ENCODE measurements at places on chromosomes 13 and 19.

- peak; percentile 20 for DNase-seq
Measured at GRCh38 chr19:38433268-38433733, at the start of gene RYR1. RYR1 (plus strand) TSS chr19:38433691; CDS start chr19:38433830, 139 bp downstream.

GRCh38 chr19:37989855-37990254 lies 82.8 kb downstream of the SIPA1L3 start:
- DNase-seq, result no peak

DNA sequence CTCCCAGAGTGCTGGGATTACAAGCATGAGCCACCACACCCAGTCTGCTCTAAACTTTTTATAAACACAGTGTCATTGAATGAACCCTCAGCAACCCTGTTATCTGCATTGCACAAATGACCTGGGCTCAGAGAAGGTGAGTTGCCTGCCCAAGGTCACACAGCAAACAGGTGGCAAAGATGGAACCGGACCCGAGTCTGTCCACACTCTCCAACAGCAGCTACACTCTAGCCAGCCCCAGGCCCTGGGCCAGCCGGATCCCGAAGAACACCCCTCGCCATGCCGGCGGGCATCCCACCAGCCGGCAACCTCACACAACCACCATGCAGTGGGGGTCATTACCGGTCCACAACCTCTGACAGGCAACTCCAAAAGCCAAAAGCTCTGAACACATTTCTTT lies 14.5 kb downstream of the ERCC2 start:
- no peak for DNase-seq

- no peak for DNase-seq
Measured at GRCh38 chr19:48230555-48231129, 25.1 kb downstream of the CARD8 start.

- DNase-seq, result no peak
Measured at GRCh38 chr19:39796000-39796498, 17.4 kb downstream of the LEUTX start.

DNA sequence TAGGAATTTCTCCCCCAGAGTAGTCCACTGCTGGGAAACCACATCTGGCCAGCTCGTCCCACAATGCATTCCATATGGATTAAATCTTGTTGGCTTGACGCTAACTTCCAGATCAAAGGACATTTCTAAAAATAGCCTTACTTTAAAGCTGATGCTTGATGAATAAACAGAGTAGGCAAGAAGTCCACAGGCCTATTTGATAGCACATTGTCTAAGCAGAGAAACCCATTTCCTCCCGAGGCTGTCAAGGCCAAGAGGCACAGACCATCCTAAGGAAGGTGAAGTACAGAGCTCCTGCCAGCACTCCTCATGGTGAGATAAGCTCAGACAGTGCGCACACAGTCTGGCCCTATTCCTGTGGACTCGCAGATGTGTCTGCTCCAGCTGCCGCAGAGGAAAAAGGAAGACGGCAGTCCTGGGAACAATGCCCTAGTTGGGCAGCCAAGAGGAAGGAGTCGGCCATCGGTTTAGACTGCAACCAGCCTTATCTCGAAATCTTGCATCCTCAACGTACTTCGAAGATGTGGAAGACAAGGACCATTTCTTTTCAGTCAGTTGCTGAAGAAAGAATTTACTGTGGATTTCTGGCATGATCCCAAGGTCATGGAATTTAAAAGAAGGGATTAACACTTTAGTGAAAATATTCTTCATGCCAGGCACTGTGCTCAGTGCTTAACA lies 156.8 kb downstream of the RGCC start:
- DNase-seq, result no peak

Data from CD4-positive, alpha-beta T cell treated with Interleukin-6 at 100 ng/mL for 8 hours (primary cell).